ENCODE measurements at places on chromosomes 7 and 10.

GRCh38 chr10:82472406-82473335 is 597.7 kb downstream of the NRG3 start:
- DNase-seq: no peak

DNA sequence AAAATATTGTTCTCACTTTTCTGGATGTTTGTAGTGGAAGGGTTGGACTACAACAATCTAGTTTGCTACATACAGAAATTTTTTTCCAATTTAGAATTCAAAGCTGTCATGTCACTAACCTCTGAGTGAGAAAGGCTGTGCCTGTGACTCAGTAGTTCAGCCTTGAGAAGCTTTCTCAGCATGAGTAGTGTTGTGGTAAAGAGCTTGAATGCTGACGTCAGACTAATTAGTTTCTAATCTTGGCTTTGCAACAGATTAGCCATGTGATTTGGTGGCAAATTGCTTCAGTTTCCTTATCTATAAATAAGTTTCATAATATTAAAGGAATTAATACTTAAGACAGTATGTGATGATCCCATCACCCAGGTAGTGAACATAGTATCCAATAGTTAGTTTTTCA is 83.8 kb downstream of the ABCA13 start:
- DNase-seq: no peak

DNA sequence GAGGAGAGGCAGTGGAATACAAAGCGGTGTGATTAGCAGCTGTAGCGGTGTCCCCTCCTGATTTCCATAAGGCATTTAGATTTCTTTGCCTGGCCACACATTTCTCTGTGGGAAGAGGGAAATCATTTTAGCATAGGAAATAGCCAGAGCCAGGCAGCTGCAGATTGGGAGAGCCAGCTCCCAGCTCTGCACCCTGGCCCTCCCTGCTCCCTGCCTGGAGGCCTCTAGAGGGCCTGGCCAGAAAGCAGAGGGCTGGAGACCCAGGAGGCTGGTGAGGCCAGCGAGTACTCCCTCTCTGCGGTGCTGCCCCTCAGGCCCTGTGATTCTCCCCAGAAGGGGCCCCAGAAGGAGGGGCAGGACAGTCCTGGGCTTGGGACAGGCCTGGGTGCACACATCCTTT is 85.7 kb downstream of the C10orf105 start:
- no peak for DNase-seq

DNA sequence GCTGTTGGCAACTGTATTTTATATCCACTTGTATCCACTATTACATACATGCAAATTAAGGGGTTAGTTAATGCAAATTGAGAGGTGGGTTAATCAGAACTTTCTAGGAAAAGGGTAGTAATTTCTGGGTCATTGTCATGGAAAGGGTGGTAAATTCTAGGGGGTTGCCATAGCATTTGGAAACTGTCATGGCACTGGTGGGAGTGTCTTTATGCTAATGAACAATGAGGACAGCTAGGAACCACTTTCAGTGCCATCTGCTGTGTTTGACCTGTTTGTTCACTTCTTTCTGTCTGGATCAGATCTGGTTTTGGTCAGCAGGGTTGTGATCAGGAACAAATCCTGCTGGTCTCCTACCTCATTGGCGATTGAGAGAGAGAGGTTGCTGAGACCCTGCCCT is 283.3 kb upstream of the PRKCQ start:
- no peak for DNase-seq

DNA sequence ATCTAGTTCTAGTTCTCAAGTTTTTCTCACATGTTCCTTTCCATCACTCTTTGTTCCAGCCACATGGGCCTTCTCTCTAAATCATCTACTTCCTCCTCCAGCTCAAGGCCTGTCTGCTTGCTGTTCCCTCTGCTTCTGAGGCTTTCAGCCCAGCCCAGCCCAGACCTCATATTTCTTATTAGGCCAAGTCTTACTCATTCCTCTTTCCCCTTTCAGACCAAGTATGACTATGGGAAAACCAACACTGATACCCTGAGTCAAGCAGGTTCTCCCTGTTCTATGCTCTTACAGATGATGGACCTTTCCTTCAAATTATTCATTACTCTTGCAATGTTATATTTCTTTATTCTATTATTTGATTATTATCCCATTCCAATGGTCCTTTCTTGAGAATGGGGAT is 80.3 kb upstream of the SEM1 start:
- DNase-seq: no peak

- DNase-seq: no peak
Observed at GRCh38 chr10:79331226-79331625, 16.0 kb upstream of the PPIF start.

- DNase-seq: no peak
Observed at GRCh38 chr7:106060394-106060920, 51.7 kb downstream of the SYPL1 start.

DNA sequence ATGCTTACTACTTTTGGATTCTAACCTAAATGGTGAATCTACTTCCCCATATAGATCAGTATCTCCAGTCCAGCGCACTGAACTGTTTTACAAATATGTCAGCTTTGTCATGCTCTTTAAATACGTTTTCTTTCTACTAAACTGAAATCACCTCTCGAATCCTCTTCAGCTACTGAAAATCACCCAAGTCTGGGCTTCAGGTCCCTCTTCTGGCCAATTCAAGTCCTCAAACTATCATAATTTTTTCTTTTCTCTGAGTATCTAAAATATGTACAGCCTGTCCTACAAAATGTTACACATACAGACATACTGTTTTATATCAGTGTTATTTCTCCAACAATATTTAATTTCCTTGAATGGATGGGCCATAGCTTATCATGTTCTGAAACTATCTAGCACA is 84.2 kb downstream of the CACNA2D1 start:
- no peak for DNase-seq

DNA sequence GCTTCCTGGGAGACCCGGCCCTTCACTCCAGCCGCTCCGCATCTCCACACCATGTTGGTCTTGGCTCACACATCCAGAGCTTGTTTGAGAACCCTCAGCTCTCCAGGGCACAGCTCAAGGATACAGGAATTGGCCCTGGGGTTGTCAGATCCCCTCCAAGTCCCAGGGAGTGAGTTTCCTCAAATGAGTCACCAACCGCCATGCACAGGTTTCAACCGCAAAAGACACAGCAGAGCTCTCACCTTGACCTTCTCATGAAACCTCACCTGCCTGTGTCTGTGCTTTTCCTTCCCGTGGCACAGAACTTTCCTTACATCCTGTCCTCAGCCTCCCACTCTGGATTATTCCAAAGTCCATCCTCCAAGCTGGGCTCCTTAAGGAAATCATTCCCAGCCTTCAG is 20.6 kb downstream of the AZGP1 start:
- DNase-seq: no peak

DNA sequence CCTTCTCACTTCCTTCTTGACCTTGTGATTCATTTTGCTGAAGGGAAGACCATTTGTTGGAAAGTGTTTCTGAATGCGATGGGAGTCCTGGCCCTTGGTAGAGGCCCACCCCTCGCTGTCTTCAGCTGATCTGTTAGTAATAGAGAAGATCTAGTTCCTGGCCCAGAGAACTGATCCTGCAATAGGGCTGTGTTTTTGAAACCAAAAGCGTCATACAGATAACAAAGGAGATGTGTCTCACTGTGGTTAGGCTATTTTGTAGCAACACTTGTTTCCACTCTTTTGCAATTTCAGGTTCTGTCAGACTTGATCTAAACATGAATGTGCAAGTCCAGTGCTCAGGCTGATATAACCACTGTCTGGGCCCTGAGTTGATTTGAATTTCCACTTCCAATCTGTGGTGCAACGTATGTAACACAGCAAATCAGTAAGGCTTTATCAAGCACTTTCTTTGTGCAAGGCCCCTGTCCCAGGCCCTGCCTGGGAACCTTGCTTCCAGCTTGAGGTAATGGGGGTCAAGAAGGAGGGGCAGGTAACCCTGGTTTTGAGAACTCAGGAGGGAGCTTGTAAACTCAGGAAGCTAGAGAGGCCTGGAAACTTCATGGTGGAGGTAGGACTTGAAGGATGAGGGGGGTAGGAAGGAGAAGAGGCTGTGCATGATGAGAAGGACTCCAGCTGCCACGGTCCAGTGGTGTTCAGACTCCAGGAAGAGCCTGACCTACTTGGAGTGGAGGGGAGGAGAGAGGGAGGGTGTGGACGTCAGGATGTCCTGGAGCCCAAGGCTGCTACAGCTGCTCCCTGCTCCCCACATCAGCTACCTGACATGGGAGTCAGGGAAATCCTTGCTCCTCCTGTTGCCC is 42.2 kb upstream of the SRGN start:
- DNase-seq: no peak

GRCh38 chr10:35875016-35875676 is 233.1 kb upstream of the FZD8 start:
- DNase-seq: no peak

- no peak for DNase-seq
Observed at GRCh38 chr10:46233181-46233580, 53.6 kb upstream of the ANTXRL start.

GRCh38 chr7:88669913-88670312 is 89.6 kb upstream of the ZNF804B start:
- DNase-seq: no peak

- no peak for DNase-seq
Observed at GRCh38 chr7:2037808-2038522, 194.8 kb downstream of the MAD1L1 start.

- no peak for DNase-seq
Observed at GRCh38 chr7:24510759-24511158, 62.5 kb upstream of the PALS2 start.

GRCh38 chr7:97013134-97013844 is 7.9 kb downstream of the DLX6 start:
- no peak for DNase-seq

DNA sequence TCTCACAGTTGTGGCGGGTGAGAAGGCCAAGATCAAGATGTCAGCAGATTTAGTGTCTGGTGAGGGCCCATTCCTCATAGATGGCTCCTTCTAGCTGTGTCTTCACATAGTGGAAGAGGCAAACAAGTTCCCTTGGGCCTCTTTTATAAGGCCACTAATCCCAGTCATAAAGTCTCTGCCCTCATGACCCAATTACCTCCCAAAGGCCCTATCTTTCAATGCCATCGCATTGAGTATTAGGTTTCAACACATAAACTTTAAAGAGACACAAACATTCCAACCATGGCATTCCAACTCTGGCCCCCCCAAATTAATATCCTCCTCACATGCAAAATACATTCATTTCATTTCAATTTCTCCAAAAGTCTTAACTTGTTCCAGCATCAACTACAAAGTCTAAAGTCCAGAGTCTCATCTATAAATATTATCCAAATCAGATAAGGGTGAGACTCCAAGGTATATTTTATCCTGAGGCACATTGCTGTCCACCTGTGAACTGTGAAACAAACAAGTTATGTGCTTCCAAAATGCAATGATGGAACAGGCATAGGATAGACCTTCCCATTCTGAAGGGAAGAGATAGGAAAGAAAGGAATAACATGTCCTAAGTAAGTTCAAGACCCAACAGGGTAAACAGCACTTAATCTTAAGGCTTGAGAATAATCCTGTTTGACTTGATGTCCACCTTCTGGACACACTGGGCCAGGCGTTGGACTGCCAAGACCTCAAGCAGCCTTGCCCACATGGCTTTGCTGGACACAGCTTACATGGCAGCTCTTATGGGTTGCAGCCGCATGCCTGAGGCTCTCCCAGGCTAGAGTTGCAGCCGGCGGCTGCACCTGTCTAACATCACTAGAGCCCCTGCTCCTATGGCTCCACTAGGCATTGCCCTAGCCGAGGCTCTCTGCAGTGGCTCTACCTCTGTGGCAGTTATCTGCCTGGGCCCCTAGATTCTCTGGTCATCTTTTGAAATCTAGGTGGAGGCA is 312.8 kb downstream of the TNS3 start:
- no peak for DNase-seq

DNA sequence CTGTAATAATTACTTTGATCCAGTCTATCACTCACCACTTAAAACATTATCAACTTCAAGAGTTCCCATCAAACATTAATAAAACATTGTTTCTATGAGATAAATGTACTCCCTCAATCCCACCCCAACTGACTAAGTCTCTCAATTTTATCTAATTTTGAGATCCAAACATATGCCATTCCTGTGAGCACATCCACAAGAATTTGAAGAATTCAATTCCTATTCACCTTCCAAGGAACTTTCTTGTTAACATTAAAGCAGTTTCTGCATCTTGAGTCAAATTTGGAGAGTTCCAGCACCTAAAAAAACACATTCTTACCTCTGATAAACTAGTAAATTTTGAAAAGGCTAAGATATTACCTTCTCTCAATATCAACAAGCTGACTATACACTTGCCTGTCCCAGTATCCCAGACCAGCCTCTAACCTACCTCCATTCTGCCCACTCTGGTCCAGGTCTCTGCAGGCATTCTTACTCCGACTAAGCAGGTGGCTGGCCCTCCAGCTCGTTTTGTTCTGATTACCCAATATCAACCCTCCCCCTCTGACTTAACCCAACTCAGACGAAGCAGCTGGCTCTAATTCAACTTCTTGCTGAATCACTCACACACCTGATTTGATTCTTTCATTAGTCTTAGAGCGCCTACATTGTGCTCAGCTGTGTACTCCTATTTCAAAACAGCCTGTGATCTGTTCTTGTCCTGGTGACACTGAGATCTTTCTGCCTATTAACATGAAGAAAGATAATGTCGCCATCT is 275.2 kb downstream of the IPMK start:
- no peak for DNase-seq

- DNase-seq: no peak
Observed at GRCh38 chr7:8387551-8388256, 45.7 kb upstream of the NXPH1 start.

DNA sequence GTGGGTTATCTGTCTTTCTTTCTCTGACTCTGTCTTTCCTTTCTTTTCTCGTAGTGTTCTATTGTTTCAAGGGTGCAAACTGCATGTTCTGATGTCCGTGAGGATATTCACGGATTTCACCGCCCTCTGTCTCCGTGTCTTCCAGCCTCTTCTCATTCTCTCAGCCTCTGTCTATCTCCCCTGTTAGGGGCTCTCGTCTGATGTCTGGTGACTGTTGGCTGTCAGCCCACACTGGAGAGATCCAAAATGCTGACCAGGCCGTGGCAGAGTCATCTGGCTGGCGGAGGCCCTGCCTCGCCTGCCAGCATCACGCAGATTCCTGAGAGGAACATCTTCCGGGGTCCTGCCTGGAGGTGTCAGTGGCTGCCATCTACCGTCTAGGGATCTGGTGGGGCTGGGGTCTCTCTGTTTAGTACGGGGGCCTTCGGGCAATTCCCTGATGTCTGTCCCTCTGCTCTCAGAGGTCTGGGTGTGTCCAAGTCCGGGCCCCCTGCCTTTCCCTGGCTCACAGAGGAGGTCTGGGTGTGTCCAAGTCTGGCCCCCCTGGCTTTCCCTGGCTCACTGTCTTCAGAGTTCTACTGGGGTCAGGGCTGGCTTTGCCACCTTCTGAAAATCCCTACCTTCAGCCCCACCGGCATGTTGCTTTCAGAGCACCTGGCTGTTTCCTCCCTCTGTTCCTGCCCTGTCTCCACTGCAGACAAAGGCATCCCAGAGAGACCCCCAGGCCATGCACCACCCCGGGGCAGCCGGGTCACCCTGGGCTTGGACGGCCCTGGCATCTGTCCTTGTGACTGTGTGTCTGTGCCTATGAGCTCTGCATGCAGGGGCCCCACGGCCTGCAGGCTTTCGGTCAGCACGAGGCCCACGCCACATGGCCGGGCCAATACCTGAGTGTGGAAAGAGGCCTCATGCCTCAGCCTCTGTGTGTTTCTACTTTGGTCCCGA is 14.0 kb upstream of the SCART1 start:
- no peak for DNase-seq

GRCh38 chr10:33800545-33800944 is 466.1 kb upstream of the NRP1 start:
- no peak for DNase-seq

GRCh38 chr10:53108317-53108934 is 335.8 kb upstream of the MBL2 start:
- DNase-seq: no peak

GRCh38 chr10:113849946-113850345 is 3.9 kb downstream of the DCLRE1A start:
- DNase-seq: no peak
